ENCODE measurements at places on chromosomes 7 and 10.

DNA sequence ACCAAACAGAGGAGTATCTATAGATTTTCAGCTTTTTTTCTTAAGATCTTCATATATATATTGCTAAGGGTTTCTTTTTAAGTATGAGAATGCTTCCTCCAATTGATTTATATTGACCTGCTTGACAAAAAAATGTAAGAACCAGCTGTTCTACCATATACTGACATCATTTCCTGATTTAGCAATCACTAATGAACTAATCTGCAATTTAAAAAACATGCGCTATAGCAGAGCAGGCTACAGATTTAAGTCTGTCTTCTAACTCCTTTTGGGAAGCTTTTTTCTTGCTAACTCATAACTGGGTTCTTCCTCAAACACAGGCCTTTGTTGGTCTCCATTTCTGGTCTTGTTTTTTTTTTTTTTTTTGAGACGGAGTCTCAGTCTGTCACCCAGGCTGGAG lies 33.2 kb downstream of the ABCC2 start:
- no peak for DNase-seq

DNA sequence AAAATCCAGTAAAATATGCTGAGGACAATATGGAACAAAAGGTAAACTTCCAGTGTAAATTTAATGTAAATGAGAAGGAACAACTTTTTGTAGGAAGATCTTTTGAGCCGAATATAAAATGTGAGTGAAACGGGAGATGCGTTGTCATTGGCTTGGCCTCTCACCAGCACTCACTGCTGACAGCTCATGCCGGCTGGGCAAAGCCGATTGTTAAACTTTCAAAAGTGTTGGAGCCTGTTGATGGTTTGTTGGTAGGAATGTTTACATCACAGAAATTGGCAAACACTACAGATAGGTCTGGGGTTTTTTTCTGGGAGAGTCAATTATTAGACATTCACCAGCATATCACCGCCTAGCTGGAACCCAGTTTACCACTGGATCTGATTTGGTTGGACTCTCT lies 6.1 kb downstream of the PSTK start:
- no peak for DNase-seq

DNA sequence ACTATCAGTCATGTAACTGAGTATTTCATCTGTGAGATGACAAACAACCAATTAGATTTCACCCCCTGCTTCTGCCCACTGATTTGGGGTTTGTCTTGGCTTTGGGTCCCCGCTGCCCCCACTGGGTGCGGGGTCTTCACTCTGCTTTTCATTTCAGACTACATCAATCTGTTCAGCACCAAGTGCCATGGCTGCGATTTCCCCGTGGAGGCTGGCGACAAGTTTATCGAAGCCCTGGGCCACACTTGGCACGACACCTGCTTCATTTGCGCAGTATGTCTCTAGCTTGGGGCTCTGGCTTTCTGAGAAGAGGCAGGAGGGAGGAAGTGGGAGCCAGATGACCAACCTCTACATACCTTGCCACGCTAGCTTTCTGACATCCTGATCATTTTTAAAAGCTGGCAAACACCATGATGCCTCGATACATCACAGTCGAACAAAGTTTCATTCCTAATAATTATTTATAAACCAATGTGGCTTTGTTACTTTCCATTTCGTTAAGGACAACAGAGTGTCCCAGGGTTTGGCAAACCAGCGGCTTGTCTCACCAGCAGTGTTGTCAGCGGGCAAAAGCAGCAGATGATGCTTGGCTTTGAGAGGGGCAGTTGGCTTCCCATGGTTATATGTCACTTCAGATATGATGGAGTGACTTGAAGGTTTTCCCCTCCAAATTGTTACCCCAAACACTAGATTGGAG lies 30.3 kb upstream of the BMPR1A start:
- DNase-seq = no peak

GRCh38 chr7:102170393-102170970 lies 116.2 kb upstream of the SH2B2 start:
- no peak for DNase-seq

DNA sequence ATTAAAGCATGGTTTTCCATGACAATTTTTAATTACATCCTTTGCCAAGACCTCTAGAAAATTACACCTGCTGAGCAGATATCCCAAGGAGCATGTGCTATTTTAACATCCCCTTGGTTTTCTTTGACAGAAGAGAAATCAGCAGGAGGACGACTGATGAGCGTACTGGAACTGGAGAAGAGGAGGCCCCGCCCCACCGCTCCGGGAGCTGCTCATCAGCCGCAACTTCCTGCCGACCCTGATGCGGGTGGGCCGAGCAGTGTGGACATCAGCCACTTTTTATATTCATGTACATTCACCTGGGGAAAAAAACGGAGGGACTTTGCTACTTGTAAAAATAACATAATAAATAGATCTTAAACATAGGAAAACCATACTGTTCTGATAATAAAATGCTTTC lies 54.2 kb downstream of the CDC123 start:
- DNase-seq = no peak

DNA sequence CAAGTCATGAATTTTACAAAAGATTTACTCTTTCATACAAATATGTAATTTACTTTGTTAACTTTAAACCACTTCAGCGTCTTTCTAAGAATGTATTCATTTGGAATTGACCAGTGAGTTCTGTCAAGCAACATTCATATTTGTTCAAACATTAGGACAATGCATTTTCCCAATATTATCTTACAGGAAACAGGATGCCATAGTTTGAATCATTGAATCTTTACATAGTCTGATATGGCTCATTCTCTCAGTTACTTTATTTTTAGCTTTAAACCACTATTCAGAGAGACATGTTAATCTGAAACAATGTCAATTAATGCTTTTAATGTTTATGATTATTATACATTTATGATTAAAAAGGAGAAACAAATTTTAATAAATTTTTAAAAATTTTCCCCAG lies 21.1 kb upstream of the MEOX2 start:
- DNase-seq = no peak

- DNase-seq = no peak
These were observed 1.3 kb downstream of the ADAM22 start for GRCh38 chr7:87935384-87935706.

- DNase-seq = no peak
These were observed 431.9 kb downstream of the TNS3 start for GRCh38 chr7:47149971-47150370.

DNA sequence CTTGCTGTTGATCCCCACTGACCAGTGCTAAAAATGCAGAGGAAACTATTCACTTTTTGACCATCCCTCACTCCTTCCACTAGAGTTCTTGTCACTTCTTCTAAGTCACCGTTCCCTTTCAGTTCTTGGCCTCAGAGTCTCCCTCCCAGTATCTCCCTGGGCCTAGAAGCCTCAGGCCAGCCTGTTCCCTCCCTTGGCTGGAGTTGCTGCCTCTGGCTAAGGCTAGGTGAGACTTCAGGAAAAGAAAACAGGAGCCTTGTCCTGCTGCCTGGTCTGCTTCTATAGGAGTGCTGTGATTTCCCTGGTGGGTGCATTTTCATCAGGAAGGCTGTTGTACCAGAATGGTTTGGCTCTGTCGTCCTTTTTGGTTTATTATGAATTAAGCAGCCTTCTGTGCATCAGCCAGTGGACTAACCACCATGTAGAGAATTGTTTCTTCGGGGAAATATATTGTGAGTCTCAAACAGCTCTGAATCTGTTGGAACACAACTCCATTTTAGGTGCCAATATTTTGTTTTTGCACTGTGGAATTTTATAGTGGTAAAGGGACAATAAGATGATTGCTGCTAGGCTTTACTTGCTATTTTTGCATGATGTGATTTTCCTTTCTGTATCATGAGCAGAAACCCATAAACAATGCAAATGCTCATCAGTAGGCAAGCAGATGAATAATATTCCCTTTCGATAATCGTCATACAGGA lies 233.4 kb upstream of the FZD1 start:
- DNase-seq = no peak

GRCh38 chr7:89728481-89728880 lies 425.8 kb upstream of the STEAP1 start:
- no peak for DNase-seq

DNA sequence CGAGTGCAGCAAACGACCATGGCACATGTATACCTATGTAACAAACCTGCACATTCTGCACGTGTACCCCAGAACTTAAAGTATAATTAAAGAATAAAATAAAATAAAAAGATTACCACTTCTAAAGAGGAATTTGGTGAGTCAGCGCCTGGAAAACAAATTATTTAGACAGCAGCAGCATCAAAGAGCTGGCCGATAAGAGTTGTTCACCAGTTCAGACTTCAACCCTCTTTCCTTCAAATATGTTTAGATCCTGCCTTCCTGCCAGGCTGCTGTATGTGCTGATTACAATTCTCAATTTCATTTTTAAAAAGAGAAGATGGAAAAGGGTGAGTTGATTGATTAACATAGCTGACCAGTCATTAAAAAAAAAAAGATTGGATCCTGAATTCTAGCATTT lies 672.0 kb upstream of the NRP1 start:
- DNase-seq = no peak

GRCh38 chr7:159192725-159193453 lies 48.2 kb upstream of the VIPR2 start:
- DNase-seq = no peak

- no peak for DNase-seq
These were observed at the start of gene NPY for GRCh38 chr7:24283897-24284698. Gene NPY, plus strand, starts transcription at chr7:24284190. Its CDS starts 1,051 bp downstream, at chr7:24285241.

DNA sequence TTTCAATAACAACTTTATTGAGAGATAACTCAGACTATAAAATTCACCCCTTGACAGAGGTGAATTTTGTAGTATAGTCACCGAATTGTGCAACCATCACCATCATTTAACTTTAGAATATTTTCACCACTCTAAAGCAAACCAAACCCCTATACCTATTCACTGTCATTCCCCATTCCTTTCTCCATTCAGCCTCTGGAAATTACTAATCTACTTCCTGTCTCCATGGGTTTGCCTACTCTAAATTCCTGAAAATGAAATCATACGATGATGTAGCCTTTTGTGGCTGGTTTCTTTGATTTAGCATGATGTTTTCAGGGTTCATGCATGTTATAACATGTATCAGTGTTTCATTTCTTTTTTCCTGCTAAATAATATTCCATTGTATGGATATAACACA lies 15.6 kb upstream of the LMTK2 start:
- DNase-seq = no peak

GRCh38 chr10:69516316-69516715 lies 56.9 kb downstream of the NEUROG3 start:
- DNase-seq = no peak

DNA sequence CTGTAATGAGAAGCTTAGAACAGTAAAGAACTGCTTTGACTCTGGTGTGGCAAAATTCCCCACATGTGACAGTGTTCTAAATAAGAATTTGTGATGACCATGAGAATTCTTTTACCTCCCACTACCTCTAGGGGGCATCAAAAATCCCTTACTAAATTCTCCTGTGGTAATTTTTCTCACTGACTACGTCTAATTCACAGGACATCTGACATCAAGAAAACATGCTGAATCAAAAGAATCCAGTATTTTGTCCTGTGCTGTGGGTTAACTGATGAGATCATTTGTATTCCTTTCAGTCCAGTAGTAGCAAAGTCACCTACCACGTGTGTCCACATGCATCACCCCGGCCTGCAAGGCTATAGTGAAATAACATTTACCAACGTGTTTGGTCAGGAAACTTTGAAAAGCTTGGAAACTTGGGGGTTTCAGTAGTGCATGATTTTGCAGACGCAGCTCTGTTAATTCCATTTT lies 103.8 kb downstream of the ATE1 start:
- DNase-seq = peak; percentile 46

DNA sequence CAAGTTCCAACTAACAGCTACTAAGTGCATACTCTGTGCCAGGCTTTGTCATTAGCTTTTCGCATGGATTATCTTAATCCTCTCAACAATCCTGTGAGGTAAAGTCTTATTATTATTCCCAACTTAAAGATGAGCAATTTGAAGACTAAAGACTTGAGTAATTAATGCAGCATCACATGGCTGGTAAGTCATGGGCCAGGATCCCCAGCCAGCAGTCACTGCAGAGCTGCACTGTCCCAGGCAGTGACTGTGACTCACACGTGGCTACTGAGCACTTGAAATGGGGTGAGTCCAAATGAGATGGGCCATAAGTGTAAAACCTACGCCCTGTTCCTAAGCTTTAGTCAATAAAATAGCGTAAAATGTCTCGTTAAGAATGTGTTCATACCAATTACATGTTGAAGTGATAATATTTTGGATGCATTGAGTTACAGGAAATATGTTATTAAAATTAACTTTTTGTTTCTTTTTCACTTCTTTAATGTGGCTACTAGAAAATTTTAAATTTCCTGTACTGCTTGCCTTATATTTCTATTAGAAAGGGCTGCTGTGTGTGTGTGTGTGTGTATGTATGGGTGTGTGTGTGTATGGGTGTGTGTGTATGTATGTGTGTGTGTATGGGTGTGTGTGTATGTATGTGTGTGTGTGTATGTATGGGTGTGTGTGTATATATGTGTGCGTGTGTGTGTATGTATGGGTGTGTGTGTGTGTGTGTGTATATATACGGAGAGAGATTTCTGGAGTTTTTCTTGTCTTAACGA lies 756.3 kb downstream of the AUTS2 start:
- no peak for DNase-seq

- DNase-seq = no peak
These were observed 9.6 kb upstream of the NUPR2 start for GRCh38 chr7:56125831-56126230.

- DNase-seq = no peak
These were observed 6.4 kb downstream of the HEPACAM2 start for GRCh38 chr7:93219868-93220267.

GRCh38 chr7:150375662-150376521 lies 3.2 kb upstream of the ZNF775 start:
- DNase-seq = no peak

- no peak for DNase-seq
These were observed 23.9 kb upstream of the SPAM1 start for GRCh38 chr7:123901101-123901500.

GRCh38 chr10:62813453-62813852 lies 2.7 kb downstream of the EGR2 start:
- no peak for DNase-seq

- no peak for DNase-seq
These were observed 85.5 kb upstream of the PDE1C start for GRCh38 chr7:32155712-32156111.

DNA sequence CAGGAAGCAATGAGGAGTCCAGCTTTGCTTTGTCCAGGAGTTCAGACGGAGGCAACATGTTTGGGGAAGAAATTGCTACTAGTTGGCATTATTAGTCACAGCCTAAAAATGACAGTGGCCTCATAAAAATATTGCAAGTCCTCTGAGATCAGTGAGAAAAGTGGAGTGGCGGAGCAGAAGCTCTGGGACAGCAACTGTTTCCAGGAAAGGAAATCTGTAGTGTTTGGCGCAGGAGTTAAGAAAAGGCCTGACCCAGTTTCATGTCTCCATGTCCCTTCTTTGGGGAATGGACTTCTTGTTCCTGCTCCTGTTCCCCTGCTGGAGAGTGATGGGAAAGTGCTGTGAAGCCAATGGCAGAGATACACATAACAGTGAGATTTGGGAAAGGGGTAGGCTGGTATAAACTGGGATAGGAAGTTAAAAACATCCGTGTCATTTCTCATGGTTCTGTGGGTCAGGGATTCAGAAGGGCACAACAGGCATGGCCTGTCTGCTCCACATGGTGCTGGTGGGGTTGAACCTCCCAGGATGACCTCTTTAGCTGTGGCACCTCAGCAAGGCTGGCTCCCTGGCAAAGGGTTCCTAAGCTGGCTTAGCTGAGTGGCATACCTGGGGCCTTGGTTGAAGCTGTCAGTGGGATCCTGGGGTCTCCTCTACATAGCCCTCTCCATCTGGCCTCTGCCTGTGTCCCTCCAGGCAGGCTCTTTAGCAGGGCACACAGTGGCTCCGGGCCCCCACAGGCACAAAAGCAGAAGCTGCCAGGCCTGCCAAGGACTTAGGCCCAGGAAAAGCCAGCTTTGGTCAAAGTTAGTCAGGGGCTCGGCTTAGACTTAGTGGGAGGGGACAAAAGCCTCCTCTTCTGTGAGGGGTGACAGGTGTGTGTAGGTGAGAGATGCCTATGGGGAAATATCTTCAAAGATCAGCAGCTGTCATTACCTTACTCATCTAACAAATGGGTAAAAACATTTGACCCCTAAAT lies 77.7 kb downstream of the WDFY4 start:
- DNase-seq = no peak
